Stimulated activated CD4-positive, alpha-beta T cell treated with anti-CD3 and anti-CD28 coated beads, Interleukin-1b, Interleukin-23, amount 100 ng/mL, for 48 hours (primary cell): ENCODE measurements at places on chromosomes 1 and 21.

- DNase-seq = no peak
These were observed 92.1 kb upstream of the RGS18 start for GRCh38 chr1:192066202-192066601.

GRCh38 chr1:232667778-232668165, 37.8 kb upstream of the SIPA1L2 start:
- DNase-seq = no peak

GRCh38 chr1:117613969-117614729, 8.3 kb downstream of the TENT5C start:
- DNase-seq = no peak

GRCh38 chr1:3032371-3033039, 11.2 kb downstream of the ACTRT2 start:
- DNase-seq = no peak

DNA sequence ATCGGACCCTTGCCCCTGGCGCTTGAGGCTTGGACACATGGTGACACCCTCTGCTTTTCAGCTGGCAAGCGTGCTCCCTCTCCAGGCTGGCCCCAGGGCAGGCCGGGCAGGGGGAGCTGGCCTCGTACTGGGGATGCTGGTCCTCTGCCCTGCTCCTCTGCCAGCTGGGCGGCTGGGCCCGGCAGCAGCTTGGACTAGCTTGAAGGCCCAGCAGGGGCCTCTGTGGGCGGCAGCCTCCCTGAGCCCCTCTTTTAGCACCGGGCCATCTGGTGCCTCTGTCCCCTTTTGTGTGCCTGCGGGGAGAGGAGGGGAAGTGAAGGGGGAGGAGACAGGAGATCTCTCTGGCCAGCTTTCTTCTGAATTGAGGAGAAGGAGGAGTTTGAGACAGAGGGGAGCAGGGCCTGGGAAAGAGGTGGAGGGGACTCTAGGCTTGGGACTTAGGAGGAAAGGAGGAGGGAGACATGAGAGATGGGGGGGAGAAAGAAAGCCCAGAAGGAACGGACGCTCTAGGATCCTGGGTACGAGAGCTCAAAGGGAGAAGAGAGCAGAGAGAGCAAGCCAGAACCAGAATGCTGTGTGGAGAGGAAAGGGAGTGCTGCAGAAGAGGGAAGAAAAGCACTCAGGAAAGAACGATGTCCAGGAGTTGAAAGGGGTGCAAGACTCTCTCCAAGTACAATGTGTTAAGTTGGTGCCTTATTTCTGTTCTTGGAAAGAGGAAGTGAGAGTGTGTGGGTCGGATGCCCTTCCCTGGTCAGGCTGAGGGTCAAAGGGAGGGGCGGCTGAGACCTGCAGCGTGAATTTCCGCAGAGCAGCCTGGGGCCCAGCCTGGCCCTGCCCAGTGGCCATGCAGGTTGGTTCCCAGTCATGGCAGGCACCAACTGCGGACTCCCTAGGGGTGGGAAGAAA, 40.3 kb downstream of the IER5 start:
- DNase-seq = no peak

GRCh38 chr1:234734869-234735268, 124.9 kb upstream of the IRF2BP2 start:
- no peak for DNase-seq

GRCh38 chr21:19914028-19914427, 1084.2 kb upstream of the NCAM2 start:
- DNase-seq = no peak

- no peak for DNase-seq
These were observed 15.1 kb downstream of the SH2D2A start for GRCh38 chr1:156801409-156802121.

- DNase-seq = no peak
These were observed 93.2 kb downstream of the CCDC185 start for GRCh38 chr1:223486366-223486765.

DNA sequence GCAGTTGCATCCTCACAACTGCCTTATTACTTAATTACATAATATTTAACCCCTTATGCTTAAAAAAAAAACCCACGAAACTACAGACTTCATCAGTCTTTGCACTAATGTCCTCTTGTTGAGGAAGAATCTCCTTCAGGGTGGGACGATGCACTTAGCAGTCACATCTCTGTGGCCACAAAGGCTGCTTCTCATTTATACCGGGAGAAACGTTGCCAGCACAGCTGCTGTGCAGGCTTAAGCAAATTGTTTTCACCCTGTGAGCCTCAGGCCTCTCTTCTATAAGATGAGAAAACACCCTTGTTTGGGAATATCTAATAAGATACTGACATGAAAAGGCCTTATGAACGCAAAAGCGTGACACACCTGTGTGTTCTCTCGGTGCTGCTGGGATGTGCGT, 2.9 kb upstream of the OBSCN start:
- DNase-seq = no peak

DNA sequence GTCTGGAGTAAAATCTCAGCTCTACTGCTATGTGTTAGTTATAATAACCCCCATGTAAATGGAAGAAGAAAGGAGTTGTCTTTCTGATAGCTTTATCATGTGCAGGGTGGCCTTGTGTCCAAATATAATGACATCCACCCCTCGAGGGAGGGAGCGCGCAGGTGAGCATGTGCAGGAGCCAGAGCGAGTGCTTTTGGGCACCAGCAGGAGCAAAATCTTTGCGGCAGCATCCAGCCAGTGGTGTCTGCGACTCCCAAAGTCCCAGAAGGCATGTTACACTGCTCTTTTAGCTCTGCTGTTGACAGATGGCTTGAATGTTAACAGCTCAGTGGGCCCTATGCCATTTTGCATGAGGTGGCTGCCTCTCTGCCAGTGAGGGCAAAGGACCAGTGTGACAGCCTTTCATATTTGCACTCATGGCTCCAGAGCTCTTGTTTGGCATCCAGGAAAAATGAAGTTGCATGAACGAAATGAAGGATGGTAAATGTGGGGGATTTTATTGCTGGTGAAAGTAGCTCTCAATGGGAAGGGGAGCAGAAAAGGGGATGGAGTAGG, 146.7 kb downstream of the HMCN1 start:
- no peak for DNase-seq

- DNase-seq = no peak
These were observed 175.4 kb upstream of the EDN2 start for GRCh38 chr1:41659903-41660302.
